ENCODE measurements at places on chromosomes 5 and 9.

DNA sequence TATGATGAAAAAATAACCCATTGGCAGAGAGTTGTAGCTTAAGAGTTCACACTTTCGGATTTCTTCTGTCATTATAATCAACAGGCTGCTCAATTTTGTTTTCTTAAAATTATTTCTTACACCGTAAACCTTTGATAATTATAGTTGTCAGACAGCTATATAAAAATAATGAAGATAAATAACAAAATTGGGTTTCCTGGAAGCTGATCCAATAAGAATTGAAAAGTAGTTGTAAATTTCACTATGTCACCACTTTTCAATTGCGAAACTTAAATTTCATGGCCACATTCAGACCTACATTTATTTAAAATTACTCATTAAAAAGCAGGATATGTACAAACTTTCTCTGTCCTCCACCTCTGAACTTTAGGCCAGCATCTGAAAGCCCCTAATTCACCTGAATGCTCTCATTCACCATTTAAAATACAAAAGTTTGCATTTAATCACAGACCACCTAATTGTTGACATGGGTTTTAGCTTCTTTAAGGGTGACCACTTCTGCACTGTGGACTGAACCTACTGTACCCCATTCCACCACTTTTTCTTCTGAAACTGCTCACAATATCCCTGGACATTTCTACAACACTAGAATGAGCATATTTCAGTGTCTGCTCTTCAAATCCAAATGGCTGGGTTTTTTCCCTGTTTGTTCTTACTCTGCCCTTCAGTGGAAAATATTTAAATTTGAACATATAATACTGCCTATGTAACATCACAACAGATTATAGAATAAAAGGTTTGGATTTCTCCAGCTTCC is 680 bp downstream of the SELENOP start:
- no peak for DNase-seq

DNA sequence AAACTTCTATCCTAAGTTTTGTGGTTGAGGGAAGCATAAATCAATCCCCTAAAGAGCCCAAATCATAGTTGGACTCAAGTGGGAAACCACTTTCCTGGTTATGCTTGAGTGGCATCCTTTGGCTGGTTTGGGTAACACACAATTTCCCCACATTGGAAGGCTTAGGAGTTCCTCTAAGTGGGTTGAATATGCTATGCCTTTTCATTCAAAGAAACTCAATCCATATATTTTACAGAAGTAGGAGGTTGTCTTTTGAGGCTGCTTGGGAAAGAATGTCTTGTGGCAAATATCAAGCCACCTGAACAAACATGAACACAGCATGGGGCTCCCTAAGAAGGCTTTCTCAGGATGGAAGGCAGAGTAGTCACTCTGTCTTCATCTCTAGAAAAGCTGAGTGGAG is 121.1 kb downstream of the SPATA31D1 start:
- DNase-seq: no peak

DNA sequence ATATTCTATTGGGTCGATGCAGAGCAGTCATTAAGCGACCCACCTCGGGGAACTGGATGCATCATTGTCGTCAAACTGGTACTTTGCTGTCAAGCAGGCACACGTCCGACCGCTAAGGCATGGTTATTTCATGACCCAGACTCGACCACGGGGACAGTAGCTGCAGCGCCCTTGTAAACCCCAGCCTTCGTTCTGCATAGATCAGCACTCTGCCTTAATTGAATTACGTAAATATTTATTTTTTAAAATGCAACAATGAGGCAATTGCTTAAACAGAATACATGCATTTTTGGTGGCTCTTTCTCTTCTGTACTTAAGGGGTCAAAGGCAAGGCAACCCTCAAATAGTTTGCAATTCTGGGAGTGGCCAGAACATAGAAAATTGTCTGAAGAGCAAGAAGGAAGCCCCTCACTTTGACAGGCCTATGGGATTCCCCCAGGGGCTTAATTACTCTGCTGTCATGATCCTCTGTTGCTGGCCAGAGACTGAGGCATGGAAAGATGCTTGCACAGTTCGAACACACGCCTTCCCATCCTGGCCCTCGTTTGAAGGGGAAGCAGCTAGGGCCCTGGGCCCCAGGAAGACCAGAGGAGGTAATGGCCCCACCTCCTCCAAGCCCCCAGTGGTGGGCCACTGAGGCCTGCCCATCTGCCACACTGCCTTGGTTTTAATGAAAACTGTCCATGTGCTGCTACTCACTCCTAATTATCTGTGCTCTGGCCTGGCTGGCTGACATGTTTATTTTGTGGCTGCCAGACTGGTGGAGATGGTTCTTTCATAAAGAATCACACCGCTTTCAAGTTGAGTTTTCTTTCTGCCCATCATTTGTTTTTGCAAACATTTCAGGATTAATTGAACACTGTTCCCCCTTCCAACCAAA is 169.7 kb upstream of the MAST4 start:
- no peak for DNase-seq

GRCh38 chr9:84254972-84255371 is 85.6 kb downstream of the SLC28A3 start:
- DNase-seq: no peak

GRCh38 chr5:22549876-22550671 is 303.1 kb downstream of the CDH12 start:
- DNase-seq: no peak

GRCh38 chr5:136781464-136781863 is 416.1 kb upstream of the TRPC7 start:
- no peak for DNase-seq

DNA sequence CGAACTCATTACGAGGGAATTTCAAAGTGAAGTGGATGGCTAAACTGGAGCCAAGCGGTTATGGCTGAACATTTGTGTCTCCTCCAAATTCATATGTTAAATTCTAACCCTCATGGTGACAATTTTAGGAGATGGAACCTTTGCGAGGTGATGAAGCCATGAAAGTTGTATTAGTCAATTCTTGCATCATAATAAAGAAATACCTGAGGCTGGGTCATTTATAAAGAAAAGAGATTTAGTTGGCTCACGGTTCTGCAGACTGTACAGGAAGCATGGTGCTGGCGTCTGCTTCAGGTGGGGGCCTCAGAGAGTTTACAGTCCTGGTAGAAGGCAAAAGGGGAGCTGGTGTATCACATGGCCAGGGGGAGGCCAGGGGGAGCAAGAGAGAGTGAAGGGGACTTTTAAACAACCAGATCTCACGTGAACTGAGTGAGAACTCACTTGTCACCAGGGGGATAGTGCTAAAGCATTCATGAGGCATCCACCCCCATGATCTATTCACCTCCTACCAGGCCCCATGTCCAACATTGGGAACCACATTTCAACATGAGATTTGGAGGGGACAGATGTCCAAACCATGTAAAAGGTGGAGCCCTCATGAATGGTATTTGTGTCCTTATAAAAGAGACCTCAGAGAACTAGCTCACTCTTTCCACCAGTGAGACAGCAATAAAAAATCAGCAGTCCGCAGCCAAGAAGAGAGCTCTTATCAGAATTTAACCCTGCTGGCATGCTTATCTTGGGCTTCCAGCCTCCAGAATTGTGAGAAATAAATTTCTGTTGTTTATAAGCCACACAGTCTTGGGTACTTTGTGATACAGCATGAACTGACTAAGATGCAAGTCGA is 143.4 kb downstream of the MTRR start:
- no peak for DNase-seq

DNA sequence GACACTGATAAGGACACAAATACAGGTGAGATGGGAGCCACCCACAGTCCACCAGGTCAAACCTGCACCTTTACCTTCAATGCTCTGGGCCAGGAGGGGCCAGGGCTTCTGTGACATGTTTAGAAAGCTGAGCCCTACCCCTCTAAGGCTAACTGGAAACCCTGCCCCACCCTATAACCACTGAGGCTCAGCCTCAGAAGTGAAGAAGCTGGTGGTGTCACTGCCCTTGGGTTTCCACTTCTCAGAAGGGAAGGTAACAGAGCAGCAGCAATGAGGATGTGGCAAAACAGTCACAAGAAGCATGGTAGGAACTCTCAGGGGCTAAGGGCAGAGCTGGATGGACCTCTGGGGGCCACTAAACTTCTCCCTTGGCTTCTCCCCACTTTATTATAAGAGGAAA is 6.0 kb downstream of the PDGFRB start:
- DNase-seq: no peak

DNA sequence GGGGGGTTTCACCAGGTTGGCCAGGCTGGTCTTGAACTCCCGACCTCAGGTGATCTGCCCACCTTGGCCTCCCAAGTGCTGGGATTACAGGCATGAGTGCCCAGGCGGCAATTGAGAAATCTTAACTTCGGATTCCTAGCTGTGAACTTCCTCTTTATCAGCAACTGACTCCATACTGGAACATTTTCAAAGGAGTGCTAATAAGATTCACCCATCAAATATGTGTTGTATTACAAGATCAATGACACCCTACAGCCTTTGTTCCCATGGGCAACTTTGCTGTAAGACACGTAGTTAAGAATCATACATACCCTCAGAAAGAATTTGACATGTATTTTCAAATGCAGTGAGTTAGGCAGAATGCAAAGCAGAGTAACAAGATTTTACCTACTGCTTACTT is 23.1 kb upstream of the ACOT12 start:
- DNase-seq: no peak

DNA sequence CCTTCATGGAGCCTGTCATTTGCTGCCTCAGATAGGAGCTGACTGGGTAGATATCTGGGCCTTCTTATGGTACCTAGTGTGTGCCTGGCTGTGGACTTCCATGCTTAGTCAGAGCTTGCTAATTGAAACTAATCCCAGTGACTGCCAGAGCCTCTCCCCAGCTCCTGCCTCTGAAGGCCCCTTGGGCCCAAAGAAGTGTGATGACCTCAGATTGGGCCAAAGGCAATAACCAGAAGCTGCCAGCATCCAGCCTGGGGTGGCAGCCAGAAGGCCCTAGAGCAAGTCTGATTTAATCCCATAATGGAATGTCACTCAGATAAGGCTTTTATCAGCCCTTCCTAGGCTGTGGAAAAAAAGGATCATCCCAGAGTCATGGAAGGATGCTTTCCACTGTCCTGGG is 17.1 kb upstream of the CDC23 start:
- no peak for DNase-seq

DNA sequence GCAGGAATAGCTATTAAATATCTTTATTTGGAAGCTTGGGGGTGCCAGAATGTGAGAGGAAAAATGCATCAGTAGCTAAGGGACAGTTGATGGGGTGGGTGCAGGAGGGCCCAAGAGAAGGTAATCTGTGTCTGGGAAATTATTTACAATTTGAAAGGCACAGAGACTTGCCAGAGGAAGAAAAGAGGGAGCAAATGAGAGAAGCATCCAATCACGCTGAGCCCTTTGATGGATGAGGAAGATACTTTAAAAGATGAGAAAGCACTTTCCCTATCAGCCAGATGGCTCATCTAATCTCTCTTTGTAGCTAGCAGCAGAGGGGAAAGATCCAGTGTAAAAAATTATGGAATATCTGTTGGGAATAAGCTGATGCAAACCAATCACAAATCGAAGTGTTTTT is 57.0 kb upstream of the ABCA1 start:
- DNase-seq: no peak

DNA sequence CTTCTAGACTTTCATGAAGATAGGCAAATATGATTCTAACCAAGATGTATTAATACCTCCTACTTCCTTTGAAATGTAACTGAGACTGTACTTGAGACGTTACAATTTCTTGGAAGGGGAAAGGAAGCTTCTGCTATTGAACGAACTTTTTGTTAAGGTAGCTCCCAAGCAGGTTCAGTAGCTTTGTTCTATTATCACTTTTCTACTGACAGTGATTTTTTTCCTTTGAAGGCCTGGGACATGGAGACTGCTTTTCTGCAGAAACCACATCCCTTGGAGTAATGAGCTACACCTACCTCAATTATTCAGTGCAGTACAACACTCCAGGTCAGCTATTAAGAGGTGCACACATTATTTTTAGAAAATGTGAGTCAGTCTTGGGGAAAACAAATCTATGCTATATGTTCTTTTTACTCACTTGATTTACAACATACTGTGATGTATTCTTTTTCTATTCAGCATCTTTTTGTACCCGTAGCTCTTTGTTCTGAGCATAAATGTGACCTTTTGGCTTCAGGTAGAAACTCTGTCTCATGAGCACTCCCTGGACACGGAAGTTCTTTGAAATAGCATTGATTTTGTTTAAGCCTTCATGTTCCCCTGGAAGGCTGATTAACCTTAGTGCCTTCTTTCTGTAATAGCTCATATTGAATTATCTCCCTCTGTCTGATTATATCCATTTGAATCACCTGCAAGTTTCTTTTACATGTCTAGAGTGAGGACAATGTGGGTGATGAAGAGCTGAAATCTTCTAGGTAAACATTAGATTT is 56.5 kb upstream of the CDKN2B start:
- DNase-seq: peak; percentile 14

DNA sequence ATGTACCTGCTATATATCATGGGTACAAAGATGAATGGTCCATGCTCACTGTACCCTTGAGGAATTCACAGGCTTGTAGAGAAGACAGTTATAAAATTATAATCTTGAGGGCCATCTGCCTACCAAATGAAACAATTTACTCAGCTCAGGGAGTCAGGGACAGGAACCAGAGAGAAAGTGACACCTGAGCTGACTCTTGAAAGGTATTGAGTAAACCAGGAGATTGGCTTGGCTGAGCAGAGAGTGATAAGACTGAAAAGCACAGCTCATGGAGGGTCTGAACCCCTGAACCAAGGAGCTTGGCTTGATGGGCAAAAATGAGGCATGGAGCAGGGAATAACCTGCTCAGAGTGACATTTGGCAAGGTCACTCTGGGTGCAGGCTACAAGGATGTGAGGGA is 147.3 kb downstream of the FAM114A2 start:
- no peak for DNase-seq

All from head of caudate nucleus (tissue), 42 donors.